H54 (cell line): ENCODE measurements at places on chromosomes 4 and X.

DNA sequence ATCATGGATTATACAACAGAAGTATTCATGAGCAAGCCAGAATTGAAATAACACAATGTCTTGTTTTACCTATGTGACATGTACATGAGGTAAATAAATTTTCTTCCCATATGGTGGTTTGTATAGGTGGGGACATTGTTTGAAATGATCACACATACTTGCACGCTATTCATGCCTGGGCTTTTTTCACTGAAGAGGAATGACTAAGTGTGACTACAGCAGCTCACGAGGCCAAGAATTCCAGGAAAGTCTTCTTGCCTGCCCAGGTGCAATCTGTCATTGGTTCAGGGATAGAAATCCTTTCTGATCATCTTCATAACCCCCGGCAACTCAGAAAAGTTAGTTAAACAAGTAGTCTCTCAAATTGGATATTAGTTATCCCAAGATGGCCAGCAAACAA is 36.3 kb upstream of the AREG start:
- no peak for DNase-seq

DNA sequence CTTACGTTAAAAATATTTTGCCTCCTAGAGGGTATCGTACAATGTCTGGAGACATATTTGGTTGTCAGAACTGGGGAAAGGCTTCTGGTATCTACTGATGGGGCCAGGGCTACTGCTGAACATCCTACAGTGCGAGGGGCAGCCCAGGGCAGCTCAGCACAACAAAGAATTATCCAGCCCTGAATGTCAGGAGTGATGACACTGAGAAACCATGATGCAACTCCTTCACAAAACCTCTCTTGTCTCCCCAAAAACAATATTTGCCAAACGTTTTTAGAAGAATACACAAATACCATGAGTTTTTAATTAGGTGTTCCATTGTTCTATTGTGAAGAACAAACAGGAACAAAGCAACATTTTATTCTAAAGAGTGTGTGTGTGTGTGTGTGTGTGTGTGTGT is 43.4 kb upstream of the CLNK start:
- DNase-seq = no peak

- no peak for DNase-seq
Measured at GRCh38 chr4:113996599-113997177, 17.2 kb upstream of the ARSJ start.

DNA sequence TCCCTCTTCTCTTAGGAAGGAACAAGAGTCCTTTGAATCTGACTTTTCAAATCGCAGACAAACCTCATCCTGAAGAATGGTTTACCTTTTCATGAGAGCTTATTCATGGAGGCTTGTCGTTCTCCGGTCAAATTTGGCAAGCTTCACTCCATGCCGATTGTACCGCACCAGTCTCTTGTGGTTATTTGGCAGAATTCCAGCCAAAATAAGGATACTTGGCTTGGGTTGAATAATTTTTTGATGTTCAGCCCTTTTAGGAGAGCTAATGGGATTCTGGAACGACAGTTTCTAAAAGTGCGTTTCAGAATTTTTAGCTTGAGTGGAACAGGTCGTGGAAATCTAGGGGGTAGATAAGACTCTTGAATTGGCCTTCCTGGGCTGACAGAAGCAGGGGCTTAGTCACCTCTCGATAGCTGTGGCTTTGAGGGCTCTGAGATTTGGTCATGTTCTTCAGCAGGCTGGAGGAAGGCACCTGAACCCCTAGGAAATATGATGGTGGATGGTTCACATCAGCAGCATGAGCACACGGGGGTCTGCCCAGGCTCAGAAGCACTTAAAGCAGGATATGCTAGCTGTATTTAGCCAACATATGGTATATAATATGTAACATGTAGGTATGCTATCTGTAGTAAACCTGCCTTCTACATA is 1.5 kb downstream of the KLHL2 start:
- no peak for DNase-seq

GRCh38 chr4:157739242-157739641 is 433.6 kb downstream of the GASK1B start:
- no peak for DNase-seq

- DNase-seq = no peak
Measured at GRCh38 chr4:137923494-137923893, 318.7 kb downstream of the SLC7A11 start.

DNA sequence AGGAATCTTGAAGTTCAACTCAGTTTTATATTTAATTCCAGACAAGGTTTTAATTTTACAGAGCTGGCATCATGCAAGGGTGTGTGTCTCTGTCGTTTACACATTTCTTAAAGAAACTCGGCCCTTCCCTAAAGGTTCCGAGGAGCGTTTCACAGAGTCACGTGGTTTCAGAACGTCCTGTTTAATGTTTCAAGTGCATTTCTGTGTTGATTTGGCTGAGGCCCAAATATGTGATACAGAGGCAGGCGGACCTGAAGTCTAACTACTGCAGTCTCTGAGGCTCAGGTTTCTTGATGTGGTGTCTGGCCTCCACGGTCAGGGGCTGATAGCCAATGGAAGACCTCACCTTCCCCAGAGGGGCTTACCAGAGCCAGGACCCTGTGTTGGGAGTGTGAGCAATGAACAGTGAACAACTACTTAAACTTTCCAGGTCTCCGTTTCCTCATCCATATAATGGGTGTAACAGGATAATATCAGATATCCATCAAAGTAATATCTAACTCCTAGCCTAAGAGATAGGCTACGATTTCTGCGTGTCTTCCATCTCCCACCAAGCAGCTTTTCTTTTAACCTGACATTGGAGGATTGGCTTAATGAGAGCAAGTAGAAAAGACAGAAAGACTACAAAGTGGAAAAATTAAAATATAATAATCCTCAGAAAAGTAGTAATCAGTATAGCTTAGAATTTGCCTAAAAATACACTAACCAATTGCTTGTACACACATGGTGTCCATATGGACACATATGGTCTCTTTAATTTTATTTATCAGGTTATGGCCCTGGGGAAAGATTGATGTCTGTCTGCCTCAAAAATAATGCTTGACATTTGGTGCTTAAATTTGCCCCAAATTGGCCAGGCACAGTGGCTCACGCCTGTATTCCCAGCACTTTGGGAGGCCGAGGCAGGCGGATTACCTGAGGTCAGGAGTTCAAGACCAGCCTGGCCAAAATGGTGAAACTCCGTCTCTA is 50.0 kb upstream of the TRIM2 start:
- DNase-seq = no peak

DNA sequence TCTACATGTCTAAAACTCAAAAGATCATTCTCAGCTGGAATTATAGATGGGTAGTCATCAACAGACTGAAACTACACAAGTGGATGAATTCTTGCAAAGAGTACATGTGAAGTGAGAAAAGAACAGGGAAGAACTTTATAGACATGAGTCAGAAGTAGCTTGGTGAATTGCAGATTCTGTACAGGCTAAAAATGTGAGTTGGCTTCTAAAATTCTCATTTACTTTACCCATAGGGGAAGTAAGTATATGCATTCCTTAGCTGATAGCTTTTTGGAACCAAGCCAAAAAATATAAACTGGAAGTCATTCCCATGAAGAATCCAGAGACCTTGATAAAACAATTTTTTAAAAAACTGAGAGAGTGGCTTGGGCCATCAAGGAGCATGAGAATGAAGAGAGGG is 584.2 kb upstream of the FTHL17 start:
- DNase-seq = no peak

- DNase-seq = peak; percentile 5
Measured at GRCh38 chr4:186400676-186401075, 134.7 kb downstream of the F11 start.

GRCh38 chr4:163815776-163816175 is 321.3 kb downstream of the TMA16 start:
- DNase-seq = no peak

GRCh38 chrX:63471004-63471403 is 119.9 kb upstream of the SPIN4 start:
- DNase-seq = no peak

DNA sequence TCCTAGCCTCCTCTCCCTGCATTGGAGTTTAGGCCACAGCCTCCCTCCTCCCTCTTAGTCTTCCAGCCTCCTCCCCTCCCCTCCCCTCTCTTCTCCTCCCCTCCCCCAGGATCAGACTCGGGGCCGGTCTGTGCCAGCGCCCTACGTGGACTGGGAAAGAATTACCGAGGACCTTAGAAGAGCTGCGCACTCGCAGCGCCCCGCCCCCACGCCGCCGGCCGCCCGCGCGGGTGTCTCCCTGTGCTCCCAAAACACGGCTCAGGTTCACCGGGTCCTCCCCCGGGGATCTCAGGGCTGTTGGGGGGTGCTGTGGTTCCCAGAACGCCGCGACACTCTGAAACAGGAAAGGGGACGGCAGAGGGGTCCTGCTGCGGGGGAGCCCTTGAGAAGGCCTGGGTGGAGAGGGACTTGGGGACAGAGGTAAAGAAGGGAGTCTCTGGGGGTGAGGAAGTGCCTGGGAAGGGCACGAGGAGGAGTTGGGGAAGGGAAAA is 122.3 kb upstream of the TBL1X start:
- DNase-seq = peak; percentile 36

- no peak for DNase-seq
Measured at GRCh38 chrX:120774606-120775005, 101.1 kb downstream of the CT47B1 start.

- DNase-seq = no peak
Measured at GRCh38 chr4:67714248-67714583, 13.3 kb upstream of the UBA6 start.

- DNase-seq = no peak
Measured at GRCh38 chrX:69010339-69010738, 154.9 kb downstream of the PJA1 start.

GRCh38 chrX:148933881-148934280 is 433.5 kb downstream of the AFF2 start:
- no peak for DNase-seq

DNA sequence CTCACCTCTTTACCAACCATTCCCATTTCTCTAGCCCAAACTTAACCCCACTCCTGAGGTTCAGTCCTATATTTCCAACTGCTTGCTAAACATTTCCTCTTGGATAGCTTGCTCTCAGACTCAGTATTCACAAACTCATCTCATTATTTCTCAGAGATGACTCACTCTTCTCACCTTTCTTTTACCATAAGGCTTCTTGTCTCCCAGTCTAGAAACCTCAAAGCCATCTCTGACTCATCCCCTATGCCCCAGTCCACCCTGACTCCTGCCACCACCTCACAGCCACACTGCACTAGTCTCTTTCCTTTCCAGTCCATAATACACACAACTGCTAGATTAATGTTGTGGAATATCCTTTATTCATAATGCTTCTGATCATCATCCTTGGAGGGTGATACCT is 4.8 kb downstream of the FRMPD3 start:
- DNase-seq = peak; percentile 22

- no peak for DNase-seq
Measured at GRCh38 chrX:133638285-133638684, 223.0 kb upstream of the GPC4 start.

- DNase-seq = no peak
Measured at GRCh38 chrX:23662853-23663252, 4.4 kb upstream of the PRDX4 start.

GRCh38 chr4:133982533-133983224 is 218.9 kb downstream of the PABPC4L start:
- no peak for DNase-seq

- DNase-seq = no peak
Measured at GRCh38 chr4:148077581-148077980, 345.7 kb downstream of the ARHGAP10 start.

DNA sequence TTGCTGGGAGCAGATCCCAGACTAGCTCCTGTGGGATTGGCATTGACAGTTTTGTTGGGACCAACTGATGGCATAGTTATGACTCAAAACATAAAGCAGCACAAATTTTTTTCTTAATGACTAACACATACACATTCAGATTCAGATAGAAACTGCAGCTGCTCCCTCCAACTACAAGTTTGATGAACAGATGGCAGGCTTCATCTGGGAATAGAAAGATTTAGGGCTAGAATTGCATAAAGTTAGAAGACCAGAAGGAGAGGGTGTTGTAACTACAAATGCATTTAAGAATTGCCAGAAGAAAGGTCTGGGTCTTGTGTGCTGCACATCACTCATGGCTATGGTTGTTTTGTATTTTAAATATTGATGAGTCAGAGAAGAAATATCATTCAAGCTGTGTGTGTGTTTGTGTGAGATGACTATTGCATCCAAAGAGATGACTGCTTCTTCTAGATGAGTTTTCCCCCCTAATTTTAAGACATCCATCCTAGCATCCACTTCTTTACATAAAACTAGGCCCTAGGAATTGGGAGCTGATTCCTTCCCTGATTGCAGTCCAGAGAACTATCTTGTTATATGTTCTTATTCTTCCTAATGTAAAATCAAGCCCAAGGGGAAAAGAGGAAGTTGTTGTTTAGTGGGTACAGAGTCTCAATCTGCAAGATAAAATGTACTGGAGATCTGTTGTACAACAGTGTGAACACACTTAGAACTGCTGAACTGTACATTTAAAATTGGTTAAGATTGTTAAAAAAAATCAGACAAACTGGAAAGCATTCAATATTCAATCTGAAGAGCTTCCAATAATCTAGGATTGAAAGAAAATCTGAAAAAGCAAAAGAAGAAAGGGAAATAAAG is 175.1 kb downstream of the PARM1 start:
- DNase-seq = no peak

GRCh38 chr4:187433141-187433540 is 562.4 kb upstream of the ZFP42 start:
- DNase-seq = no peak

DNA sequence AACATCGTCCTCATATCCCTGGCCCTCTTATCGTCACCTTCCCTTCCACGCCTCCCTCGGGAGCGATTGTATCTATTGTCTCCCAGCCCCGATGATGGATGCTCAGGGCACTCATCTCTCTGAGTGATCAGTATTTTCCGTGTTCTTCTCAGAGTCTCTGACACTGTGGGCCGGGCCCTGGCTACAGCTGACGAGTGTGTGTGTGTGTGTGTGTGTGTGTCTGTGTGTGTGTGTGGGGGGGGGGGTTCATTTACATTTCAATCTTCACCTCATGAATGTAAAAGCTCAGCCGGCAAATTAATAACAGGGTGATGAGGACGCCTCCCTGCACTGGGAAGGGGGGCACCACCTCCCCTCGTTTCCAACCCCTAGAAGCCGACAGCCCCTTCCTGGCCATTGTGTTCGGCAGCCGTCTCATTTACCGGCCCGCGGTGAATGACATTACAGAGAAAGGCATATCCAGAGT is 159.5 kb downstream of the SHOX start:
- DNase-seq = no peak

GRCh38 chrX:131072871-131073571 is 14.9 kb downstream of the ARHGAP36 start:
- no peak for DNase-seq

- no peak for DNase-seq
Measured at GRCh38 chrX:110847334-110847733, 51.7 kb upstream of the CHRDL1 start.

- DNase-seq = no peak
Measured at GRCh38 chrX:46737462-46737861, 21.5 kb downstream of the SLC9A7 start.

- DNase-seq = no peak
Measured at GRCh38 chr4:105474099-105474518, 247 bp upstream of the PPA2 start.

GRCh38 chr4:65510976-65511375 is 159.3 kb downstream of the EPHA5 start:
- no peak for DNase-seq

DNA sequence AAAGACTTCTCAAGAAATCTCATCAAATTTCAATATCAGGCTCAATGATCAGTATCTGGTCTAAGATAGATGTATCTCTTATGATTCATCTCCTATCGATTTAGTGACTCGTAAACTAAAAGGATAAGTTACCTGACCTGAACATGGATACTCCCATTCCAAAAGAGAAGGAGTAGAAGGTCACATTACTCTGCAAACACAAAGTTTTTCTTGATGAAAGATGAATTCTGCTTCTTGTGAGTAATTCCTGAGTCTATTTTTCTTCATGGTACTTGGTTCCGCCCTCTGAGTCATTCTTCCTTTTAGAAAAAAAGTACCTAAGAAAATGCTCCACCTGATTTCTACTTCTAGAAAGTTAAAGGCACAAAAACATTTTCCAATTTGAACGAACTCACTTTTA is 223.1 kb upstream of the SLIT2 start:
- DNase-seq = no peak
